ENCODE measurements at places on chromosomes 16 and 17.

- no peak for DNase-seq
Measured at GRCh38 chr16:87489434-87490045, 3.3 kb downstream of the ZCCHC14 start.

GRCh38 chr17:50944902-50945720 lies 79.0 kb upstream of the TOB1 start:
- no peak for DNase-seq

DNA sequence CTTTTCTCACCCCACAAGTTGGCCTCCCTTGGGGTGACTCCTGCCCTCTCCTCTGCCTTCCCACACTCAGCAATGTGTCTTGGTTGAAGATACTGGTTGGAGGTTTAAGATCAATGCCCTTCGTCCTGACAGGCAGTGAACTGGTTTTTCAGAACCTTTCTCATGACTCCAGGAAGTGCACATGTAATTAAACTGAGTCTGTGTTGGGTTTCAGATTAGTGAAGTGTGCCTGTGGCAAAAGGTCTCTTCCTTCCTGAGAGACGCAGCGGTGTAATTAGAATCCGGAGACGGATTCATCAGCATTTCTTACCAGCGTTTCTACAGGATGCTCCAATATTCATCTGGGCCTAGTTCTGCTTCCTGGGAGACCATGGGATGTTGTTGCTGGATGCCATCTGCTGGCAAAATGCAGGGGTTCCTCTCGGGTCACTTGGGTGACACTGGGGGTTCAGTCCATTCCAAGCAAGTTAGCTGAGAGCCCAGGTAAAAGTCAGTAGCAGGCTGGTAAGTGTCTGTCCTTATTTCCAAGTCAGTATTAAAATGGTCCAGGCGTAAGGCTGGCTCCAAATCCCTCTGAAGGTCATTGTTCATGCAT lies 233.3 kb downstream of the XYLT1 start:
- DNase-seq = no peak

DNA sequence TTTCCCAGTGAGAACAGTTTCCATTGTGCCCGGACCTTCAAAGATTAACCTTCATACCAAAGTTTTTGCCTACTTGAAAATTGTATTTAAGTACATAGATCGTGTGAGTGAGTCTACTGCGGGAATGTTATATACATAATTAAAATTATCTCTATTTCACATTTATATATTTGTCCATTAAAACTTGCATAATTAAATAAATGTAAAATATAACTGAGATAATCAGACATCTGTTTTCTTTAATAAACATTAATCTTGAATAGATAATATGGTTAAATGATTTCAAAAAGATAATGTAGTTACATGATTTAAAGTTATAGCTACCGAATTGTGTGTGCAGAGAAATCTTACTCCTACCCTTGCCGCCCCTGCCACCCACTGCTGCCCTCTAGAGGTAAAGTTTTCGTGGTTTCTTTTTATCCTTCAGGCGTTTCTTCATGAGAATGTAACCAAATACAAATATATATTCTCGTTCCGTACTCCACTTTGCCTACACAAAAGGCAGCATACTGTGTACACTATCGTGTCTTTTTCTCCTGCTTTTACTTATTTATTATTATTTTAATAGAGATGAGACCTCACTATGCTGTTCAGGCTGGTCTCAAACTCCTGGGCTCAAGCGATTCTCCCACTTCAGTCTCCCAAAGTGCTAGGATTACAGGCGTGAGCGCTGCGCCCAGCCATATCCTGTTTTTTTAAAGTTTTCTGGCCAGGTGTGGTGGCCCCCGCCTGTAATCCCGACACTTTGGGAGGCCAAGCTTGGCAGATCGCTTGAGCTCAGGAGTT lies 35.6 kb downstream of the RPA1 start:
- peak; percentile 22 for DNase-seq

DNA sequence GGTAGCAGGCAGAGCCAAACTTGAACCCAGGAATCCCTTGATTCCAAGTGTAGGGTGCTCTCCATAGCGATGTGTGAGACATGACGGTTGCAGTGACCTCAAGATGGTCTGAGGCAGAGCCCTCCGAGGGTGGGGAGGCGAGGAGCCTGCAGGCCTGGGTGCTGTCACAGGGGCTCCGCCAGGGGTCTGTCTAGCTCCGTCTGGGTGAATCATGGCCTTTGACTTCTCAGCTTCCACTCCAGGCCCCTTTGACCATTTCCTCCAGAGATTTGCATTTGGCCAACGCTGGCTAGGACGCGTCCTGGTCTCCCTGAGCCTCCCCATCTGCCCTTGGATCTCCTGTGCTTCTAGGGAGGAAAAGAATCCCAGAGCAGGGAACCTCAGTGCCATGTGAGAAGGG lies 104.6 kb downstream of the RAP1GAP2 start:
- DNase-seq = no peak

GRCh38 chr17:30942308-30943079 lies 20.7 kb downstream of the ADAP2 start:
- DNase-seq = peak; percentile 15
